ENCODE measurements at places on chromosomes 7 and 10.

- no peak for DNase-seq
Measured at GRCh38 chr7:158323741-158324396, 263.8 kb downstream of the PTPRN2 start.

DNA sequence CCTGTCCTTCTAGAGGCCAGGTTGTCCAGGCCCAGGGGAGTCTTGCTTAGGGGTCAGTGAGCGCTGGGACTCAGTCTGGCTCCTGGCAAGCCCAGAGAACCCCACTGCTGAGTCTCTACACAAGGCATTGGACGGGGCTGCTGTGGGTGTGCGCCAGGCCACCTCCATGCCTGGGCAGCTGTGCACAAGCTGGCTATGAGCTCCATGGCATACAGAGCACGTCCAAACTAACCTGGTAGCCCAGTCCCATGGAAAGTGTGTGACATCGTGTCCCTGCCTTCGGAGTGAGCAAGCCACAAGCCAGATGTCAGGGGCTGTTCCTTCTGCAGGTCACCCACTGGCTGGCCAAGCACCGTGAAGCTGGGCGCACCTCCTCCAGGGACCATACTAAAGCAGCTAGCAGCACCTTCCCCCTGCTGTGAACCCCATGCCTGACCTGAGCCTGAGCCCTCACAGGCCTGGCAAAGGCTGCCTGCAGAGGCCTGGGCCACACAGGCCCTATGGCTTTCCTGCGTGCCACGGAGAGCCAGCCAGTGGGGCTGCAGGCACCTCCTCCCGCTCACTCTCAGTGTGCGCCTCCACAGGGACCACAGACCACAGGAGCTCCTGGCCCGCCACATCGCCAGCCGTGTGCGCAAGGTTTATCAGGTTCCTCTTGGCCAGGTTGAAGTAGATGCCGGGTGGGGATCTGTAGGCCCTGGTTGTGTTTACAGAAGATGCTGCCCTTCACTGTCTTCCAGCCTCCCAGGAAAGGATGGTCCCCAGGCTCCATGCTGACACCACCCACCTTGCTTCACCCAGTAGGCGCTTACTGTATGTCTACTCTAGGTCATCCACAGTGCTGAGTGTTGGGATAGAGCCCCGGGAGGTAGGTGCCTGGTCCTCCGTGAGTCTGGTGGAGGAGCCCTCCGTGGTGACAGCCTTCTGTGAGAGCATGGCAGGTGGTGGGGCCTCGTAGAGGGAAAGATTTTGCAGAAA lies 219.7 kb downstream of the EBF3 start:
- no peak for DNase-seq

GRCh38 chr7:48575516-48575915 lies 348.8 kb upstream of the CDC14C start:
- no peak for DNase-seq

GRCh38 chr7:92695308-92696261 lies 105.4 kb upstream of the FAM133B start:
- DNase-seq = no peak

DNA sequence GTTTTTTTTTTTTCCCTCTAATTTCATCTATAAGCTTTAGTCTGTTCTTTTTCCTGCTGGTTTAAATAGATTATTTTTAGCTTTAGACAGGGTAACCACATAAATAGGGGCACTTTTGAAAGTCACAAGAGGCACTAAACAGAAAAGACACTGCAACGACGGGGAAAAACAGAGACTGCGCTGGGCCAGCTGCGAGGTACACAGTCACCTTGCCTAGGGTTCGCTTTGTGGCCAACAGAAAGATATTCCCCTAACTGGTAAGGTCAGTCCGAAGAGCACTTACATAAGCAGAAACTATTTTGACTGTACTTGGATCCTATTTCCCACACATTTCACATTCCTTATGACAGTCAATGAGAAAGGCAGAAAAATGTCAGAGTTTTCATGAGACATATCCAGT lies 175.6 kb upstream of the PHF14 start:
- no peak for DNase-seq

DNA sequence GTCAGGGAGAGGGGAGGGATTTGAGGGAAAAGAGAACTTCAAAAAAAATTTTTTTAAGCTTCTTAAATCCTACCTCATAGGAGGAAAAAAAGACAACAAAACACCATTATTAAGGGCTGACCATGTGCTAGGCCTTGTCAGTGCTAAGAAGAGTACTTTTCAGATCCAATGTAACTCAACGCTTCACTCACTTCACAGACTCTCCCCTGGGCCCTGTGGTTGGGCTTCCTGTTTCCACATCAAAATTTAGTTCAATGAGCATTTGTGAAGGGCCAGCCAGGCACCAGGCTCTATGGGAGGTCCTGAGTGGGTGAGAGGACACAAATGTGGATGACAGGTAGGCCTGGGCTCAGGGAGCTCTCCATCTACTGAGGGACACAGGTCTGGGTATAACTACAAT lies 249.8 kb downstream of the PTEN start:
- no peak for DNase-seq

- DNase-seq = no peak
Measured at GRCh38 chr10:114526126-114526503, 121.8 kb upstream of the AFAP1L2 start.

DNA sequence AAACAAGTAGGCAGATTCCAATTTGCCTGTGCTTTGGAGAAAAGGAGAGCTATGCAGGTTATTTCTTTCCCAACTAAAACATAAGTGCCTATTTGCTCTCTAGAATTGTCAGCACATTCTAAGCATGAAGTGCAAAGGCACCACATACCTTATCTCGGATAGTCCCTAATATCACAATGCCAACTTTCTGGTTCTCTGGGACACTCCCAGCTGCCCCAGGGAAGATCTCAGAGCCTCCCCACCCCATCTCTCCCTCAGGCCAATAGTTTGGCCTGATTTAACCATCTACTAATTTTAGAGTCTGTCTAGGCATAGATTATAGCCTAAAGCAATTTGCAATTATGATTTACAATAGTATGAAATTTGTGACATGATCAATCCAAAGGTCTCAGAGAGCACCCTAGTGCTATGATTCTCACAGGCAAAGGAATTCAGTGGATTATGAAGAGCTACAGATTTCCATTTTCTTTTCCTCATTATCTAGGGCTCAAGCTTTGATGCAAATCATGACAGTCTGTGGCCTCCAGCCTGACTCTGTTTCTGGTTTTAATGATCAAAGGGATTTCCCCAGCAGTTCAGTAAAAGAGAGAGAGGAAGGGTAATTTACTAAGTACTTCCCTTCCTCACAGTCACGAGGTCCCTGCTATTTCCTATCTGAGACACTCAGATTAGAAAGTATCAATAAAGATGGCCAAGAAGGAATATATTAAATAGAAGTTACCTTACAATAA lies 29.0 kb upstream of the IL6 start:
- no peak for DNase-seq

GRCh38 chr7:131945313-131945911 lies 389.0 kb upstream of the PODXL start:
- peak; percentile 66 for DNase-seq

- DNase-seq = no peak
Measured at GRCh38 chr10:123287594-123288247, 133.5 kb downstream of the BUB3 start.

GRCh38 chr10:50228672-50229071 lies 22.6 kb downstream of the ASAH2 start:
- DNase-seq = no peak
